Upper lobe of right lung (tissue), 1 donor: ENCODE measurements at places on chromosomes 6 and 20. TPM values are rescaled to one million over a fixed set of nuclear protein-coding genes. Genes with fewer than 3 reads are reported as not detected.

Gene IP6K3
- 4.6 TPM for total RNA-seq

Gene FAM162B
- total RNA-seq: 13.2 TPM

Gene VSX1
- total RNA-seq: not detected

Gene CDH4
- total RNA-seq: 0.23 TPM

Gene PLA2G7
- 38.8 TPM for total RNA-seq

Gene TRIM31
- 0.35 TPM for total RNA-seq
